ENCODE measurements at places on chromosomes 7 and 10. TPM values are rescaled to one million over a fixed set of nuclear protein-coding genes. Genes with fewer than 3 reads are reported as not detected.

Gene AKR1D1
- not detected for total RNA-seq

Gene PNLIP
- total RNA-seq: not detected

Gene ST8SIA6
- total RNA-seq: 0.26 TPM

Gene ANKRD2
- 1.8 TPM for total RNA-seq

Gene ASAH2
- total RNA-seq: 0.51 TPM

Gene OR2A42
- not detected for total RNA-seq

Gene MAT1A
- total RNA-seq: not detected

Gene CYP3A4
- not detected for total RNA-seq

Gene ERVW-1
- not detected for total RNA-seq

Gene SP8
- total RNA-seq: not detected

Gene COPG2
- total RNA-seq: 34.7 TPM

Gene ANXA8L1
- total RNA-seq: not detected

Gene DHTKD1
- total RNA-seq: 20.0 TPM

Gene EPDR1
- 43.4 TPM for total RNA-seq

Gene GARIN1A
- total RNA-seq: 1.5 TPM

Gene STEAP1B
- total RNA-seq: 10.3 TPM

Gene THNSL1
- 5.6 TPM for total RNA-seq

Gene TBXAS1
- 2.1 TPM for total RNA-seq

Gene METTL2B
- total RNA-seq: 30.9 TPM

Gene SLC26A4
- 0.50 TPM for total RNA-seq

Gene LRRC18
- total RNA-seq: 0.66 TPM

Gene RBM20
- under 0.01 TPM for total RNA-seq

Gene BHLHA15
- 0.33 TPM for total RNA-seq

Gene GPR26
- total RNA-seq: not detected

Gene UBN2
- 5.9 TPM for total RNA-seq

Gene CUTC
- total RNA-seq: 22.6 TPM

Gene ACHE
- under 0.01 TPM for total RNA-seq

Gene NPTX2
- under 0.01 TPM for total RNA-seq

Gene CARD11
- total RNA-seq: not detected

Gene MALRD1
- total RNA-seq: 1.7 TPM

Gene NFE2L3
- 5.4 TPM for total RNA-seq

Gene UPK3B
- under 0.01 TPM for total RNA-seq

Gene SLC16A9
- 0.26 TPM for total RNA-seq

Gene SPDYE9
- not detected for total RNA-seq

Gene CFTR
- under 0.01 TPM for total RNA-seq

Gene GPR85
- total RNA-seq: 9.2 TPM

Gene ZNF727
- 6.4 TPM for total RNA-seq

Gene TMEM225B
- 1.2 TPM for total RNA-seq

Gene TEX36
- total RNA-seq: not detected

Gene INPP5A
- 21.1 TPM for total RNA-seq

Gene NEUROD6
- total RNA-seq: not detected

Gene SLC26A5
- not detected for total RNA-seq

Gene PON1
- total RNA-seq: not detected

Gene GLI3
- 6.4 TPM for total RNA-seq

Gene MYO1G
- under 0.01 TPM for total RNA-seq

All from fibroblast of lung (primary cell).